ENCODE measurements at places on chromosomes 12 and 14. TPM values are rescaled to one million over a fixed set of nuclear protein-coding genes. Genes with fewer than 3 reads are reported as not detected.

The PLA2G1B gene
- total RNA-seq: not detected

The NKX2-1 gene
- total RNA-seq: 0.48 TPM

The EMC9 gene
- total RNA-seq: 26.4 TPM

The BHLHE41 gene
- 3.1 TPM for total RNA-seq

The NRXN3 gene
- 1.8 TPM for total RNA-seq

The CD163L1 gene
- 0.16 TPM for total RNA-seq

The WNT5B gene
- 8.6 TPM for total RNA-seq

The LGR5 gene
- total RNA-seq: not detected

The COPS7A gene
- 80.7 TPM for total RNA-seq

The FGD4 gene
- total RNA-seq: 6.7 TPM

The PTPRO gene
- total RNA-seq: 0.39 TPM

The SDR39U1 gene
- total RNA-seq: 17.5 TPM

The PLEKHG3 gene
- 3.2 TPM for total RNA-seq

The DNAJC22 gene
- total RNA-seq: 9.7 TPM

The AQP6 gene
- total RNA-seq: not detected

The KRT74 gene
- not detected for total RNA-seq

The GALNT6 gene
- 49.0 TPM for total RNA-seq

The GAPDH gene
- total RNA-seq: 9,177 TPM

The KLHDC1 gene
- 2.2 TPM for total RNA-seq

The BORCS5 gene
- 14.6 TPM for total RNA-seq

The IFNG gene
- total RNA-seq: not detected

The EMP1 gene
- 190 TPM for total RNA-seq

The MUCL1 gene
- total RNA-seq: not detected

The CLEC2D gene
- 3.0 TPM for total RNA-seq

The ASCL1 gene
- total RNA-seq: not detected

The CCT2 gene
- 115 TPM for total RNA-seq

The PTPRQ gene
- total RNA-seq: 0.24 TPM

The RNASE2 gene
- not detected for total RNA-seq

The LALBA gene
- not detected for total RNA-seq

The FOXM1 gene
- 39.3 TPM for total RNA-seq

The KRT5 gene
- total RNA-seq: 4.1 TPM

The MDGA2 gene
- not detected for total RNA-seq

The CLEC1B gene
- total RNA-seq: not detected

The KCNA5 gene
- total RNA-seq: not detected
